ENCODE measurements at places on chromosomes 2 and 18. TPM values are rescaled to one million over a fixed set of nuclear protein-coding genes. Genes with fewer than 3 reads are reported as not detected.

DNA sequence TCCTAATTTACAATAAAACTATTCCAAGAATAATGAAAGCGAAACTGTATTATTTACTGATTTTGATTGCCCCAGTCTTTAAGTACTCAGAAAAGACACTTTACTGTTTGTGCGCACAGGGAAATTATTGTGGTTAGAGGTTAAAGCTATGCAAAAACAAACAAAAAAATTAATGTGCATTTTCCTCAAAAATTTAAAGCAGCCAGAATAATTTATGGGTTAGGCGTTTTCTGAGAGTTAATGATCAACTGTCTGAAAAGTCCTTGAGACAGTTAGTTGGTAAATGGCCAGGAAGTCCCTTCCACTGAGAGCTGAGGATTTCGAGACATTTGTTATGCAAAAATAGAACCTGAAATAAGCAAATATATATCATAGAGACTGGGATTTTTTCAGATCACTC, 143.3 kb downstream of the IRS1 start:
- H3K4me1 ChIP-seq = peaks cover 4% of the 10 kb centered on the region
- H3K27ac ChIP-seq = no peak overlapping the region
- H3K27me3 ChIP-seq = no peaks in the 10 kb centered on the region
- no peak overlapping the region for H3K4me3 ChIP-seq
- no peak for DNase-seq

DNA sequence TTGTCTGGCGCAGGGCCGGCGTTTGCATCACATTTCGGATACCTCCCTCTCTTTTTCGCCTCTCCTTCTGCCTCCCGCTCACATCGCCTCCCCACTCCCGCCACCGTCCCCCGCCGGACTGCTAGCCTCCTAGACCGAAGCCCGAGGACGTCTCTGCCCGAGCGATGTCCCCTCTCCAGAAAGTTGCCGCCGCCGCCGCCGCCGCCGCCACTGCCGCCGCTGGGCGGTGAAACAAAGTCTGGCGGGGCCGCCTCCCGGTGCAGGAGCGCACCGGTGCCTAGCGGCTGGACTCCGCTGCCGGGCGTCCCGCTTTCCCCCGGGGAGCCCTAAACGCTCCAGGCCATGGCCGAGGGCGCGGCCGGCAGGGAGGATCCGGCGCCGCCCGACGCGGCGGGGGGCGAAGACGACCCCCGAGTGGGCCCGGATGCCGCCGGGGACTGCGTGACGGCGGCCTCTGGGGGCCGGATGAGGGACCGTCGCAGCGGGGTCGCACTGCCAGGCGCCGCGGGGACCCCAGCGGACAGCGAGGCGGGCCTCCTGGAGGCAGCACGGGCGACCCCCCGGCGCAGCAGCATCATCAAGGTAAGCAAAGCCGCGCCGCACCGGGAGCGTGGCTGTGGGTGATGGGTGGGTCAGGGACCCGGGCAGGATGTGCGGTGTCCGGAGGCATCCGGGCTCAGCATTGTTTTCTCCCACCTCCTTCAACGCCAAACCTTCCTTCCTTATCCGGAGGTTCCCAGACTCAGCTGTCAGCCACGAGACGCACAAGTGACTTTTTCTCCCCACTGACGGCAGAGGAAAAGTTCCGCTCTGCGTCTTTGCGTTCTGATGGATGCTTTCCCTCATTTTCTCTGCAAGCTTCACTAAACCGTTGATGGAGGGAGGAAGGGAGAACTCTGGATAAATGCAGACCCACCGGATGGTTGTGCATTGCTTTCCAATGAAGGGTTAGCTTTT, 643 bp downstream of the PLCL1 start:
- no peak for DNase-seq
- peaks cover 15% of the 10 kb centered on the region for H3K4me1 ChIP-seq
- no peaks in the 10 kb centered on the region for H3K36me3 ChIP-seq
- H3K27me3 ChIP-seq = peaks cover 30% of the 10 kb centered on the region
- peak overlapping the region; percentile 59 for H3K4me3 ChIP-seq

GRCh38 chr2:162925595-162925994, 87.0 kb upstream of the KCNH7 start:
- no peak for DNase-seq
- H3K27ac ChIP-seq = no peak overlapping the region
- H3K36me3 ChIP-seq = no peaks in the 10 kb centered on the region

DNA sequence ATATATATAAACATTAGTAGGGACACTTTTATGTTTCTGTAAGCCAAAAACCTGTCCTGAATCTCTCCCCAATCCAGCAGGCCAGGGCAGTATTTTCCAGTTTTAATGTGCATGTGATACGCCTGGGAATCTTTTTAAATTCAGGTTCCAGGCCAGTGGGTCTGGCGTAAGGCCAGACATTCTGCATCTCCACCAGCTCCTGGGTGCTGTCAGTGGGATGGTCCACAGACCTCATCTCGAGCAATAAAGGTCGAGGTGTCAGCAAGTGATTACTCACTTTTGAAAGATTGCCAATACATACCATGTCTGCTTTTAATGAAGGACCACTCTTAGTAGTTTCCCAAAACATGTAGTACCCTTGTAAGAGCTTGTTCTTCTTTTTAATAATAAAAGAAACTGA, 189.9 kb upstream of the SH3BP4 start:
- no peak overlapping the region for H3K27ac ChIP-seq
- H3K27me3 ChIP-seq = no peaks in the 10 kb centered on the region
- no peaks in the 10 kb centered on the region for H3K4me1 ChIP-seq
- no peaks in the 10 kb centered on the region for H3K36me3 ChIP-seq

DNA sequence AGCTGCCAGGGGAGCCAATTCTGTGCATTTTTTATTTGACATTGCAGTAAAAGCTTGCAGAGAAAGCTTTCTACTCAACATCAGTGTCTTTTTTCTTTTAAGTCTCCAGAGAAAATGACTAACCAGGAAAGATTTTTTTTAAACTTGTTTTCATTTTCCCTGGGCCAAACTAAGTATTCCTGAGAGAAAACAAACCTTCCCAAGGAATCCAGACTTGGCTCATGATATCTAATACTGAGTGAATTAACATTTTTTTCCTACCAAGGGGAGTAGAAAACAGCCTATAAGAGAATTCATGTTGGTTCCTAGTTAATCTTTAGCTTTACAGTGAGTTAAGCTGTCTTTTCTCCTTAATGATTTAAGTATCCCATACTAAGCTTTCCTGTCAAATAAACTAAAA, 46.7 kb downstream of the DAPL1 start:
- H3K36me3 ChIP-seq = no peaks in the 10 kb centered on the region
- H3K4me3 ChIP-seq = no peak overlapping the region
- peak overlapping the region; percentile 26 for H3K27ac ChIP-seq
- no peaks in the 10 kb centered on the region for H3K4me1 ChIP-seq
- no peak for DNase-seq
- no peaks in the 10 kb centered on the region for H3K27me3 ChIP-seq

- no peaks in the 10 kb centered on the region for H3K36me3 ChIP-seq
- H3K4me1 ChIP-seq = peaks cover 64% of the 10 kb centered on the region
- peak overlapping the region; percentile 28 for H3K27ac ChIP-seq
- DNase-seq = peak; percentile 53
- H3K27me3 ChIP-seq = no peaks in the 10 kb centered on the region
- no peak overlapping the region for H3K4me3 ChIP-seq
Observed at GRCh38 chr2:26043862-26044696, 10.2 kb downstream of the RAB10 start.

DNA sequence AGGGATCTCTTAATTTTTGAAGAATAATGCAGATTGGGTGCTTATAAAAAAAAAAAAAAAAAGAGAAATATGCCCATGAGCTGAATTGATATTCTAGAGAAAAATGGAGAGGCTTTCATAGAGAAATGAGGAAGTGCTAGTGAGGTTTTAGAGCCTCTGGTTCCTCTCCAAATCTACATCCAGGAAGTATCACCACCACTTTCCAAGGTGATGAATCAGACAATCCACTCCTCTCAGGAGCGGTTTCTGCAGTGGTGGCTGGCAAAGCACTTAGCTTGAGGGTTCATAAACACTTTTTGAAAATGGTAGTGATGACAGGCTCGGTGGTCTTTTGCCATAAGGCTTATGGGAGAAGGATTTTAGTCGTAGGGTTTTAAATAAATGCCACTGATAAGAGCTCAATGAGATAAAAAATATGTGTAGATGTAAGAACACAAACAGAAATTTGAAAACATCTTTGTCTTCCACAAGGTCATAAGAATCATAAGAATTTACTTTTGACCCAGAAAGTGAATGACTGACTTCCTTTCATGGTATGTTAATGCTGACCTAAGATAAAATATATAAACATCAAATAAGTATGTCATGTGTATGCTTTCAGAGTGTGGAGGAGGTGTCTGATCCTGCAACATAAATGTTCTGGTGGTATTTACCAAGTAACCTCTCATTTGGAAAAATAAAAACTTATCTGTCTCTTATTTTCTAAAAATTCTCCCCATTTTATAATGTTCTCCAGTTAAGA, 42.1 kb upstream of the DSG1 start:
- peak overlapping the region; percentile 66 for H3K27ac ChIP-seq
- no peak overlapping the region for H3K4me3 ChIP-seq
- no peaks in the 10 kb centered on the region for H3K36me3 ChIP-seq
- DNase-seq = peak; percentile 40

GRCh38 chr2:1969701-1970015, 225.3 kb upstream of the PXDN start:
- H3K27me3 ChIP-seq = no peaks in the 10 kb centered on the region
- no peak for DNase-seq
- H3K4me1 ChIP-seq = no peaks in the 10 kb centered on the region

GRCh38 chr2:129170570-129170969, 808.9 kb upstream of the RAB6C start:
- H3K4me3 ChIP-seq = no peak overlapping the region
- no peak for DNase-seq
- H3K4me1 ChIP-seq = no peaks in the 10 kb centered on the region
- H3K27me3 ChIP-seq = no peaks in the 10 kb centered on the region

DNA sequence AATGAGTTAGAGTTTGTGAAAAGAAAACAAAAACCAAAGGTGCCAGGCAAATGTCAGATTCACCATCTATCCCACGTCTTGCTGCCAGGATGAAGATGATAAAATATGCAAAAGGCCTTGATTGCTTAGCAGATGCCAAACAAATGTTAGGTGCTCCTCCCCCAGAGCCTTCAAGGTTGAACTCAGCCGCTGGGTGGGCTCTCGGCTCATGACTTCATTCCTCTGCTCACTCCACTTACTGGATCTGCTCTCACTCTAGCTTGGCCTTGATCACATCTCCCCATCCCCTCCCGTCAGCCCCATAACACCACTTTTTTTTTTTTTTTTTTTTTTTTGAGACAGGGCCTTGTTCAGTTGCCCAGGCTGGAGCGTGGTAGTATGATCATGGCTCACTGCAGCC, 38.5 kb downstream of the SH2D6 start:
- H3K4me3 ChIP-seq = no peak overlapping the region
- H3K36me3 ChIP-seq = no peaks in the 10 kb centered on the region
- no peaks in the 10 kb centered on the region for H3K27me3 ChIP-seq
- H3K27ac ChIP-seq = no peak overlapping the region
- no peaks in the 10 kb centered on the region for H3K4me1 ChIP-seq

DNA sequence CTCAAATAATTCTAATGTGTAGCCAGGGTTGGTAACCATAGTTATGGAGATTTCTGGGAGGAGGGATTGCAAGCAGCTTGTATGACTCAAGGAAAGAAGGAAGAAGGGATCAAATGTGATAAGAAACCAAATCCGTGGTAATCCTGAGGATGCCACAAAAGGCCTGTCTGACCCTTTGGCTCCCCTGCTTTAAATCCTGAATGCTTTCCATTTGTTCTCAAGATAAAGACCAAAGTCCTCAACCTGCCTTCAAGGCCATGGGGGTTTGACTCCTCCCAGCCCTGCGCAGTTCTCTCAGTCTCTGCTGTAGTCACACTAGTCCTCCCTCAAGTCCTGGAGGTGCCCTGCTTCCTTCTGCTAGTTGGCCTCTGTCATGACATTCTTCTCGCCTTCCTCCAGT, 74.0 kb downstream of the SUMO1 start:
- H3K4me1 ChIP-seq = no peaks in the 10 kb centered on the region
- no peak overlapping the region for H3K4me3 ChIP-seq
- no peak overlapping the region for H3K27ac ChIP-seq

- no peaks in the 10 kb centered on the region for H3K27me3 ChIP-seq
- no peak overlapping the region for H3K4me3 ChIP-seq
- H3K27ac ChIP-seq = no peak overlapping the region
- no peaks in the 10 kb centered on the region for H3K4me1 ChIP-seq
- no peak for DNase-seq
- no peaks in the 10 kb centered on the region for H3K36me3 ChIP-seq
Observed at GRCh38 chr18:27825689-27826088, 351.2 kb downstream of the CDH2 start.

DNA sequence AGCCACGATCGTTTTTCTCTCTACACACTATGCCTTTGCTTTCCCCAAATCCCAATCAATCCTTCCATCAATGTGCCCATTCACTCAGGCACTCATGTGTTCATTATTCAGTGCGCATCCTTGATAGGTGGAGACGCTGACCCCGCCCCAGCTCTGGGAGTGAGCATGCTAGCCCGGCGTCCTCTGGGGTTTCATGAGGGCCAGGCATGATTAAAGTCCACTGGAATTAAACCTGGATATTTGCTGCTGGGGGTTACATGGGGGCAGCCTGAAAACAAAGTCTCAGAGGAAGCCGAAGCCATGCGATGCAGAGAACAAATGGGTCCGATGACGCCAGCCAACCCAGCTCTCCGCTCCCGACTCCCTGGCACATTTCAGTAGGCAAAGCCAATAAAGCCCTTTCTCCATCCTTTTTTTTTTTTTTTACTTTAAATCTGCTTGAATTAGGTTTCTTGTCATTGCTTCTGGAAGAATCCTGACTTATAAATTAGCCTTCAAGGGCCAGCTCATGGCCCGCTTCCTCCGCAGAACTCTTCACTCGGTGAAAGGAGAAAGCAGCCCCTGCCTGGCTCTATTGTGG, 316.4 kb upstream of the ID2 start:
- no peak overlapping the region for H3K27ac ChIP-seq
- H3K4me3 ChIP-seq = no peak overlapping the region
- no peaks in the 10 kb centered on the region for H3K4me1 ChIP-seq
- H3K27me3 ChIP-seq = no peaks in the 10 kb centered on the region
- no peak for DNase-seq

DNA sequence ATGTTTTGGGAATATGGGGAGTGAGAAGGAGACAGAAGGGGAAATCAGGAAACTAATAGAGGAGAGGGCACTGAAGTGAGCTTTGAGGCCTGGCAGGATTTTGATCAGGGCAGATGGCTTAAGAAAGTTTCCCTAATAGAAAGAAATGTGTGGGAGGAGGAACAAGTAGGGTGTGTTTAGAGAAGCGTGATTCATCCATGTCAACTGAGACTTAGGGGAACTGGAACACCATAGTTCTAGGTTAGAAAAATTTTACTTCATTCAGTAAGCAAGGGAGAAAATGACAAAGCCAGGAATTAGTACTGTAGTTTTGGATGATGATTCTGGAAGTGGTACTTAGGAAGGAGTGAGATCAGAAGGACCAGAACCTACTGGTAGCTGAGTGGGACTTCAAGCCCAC, 296.0 kb downstream of the PLCL1 start:
- H3K4me3 ChIP-seq = no peak overlapping the region
- no peak overlapping the region for H3K27ac ChIP-seq
- no peaks in the 10 kb centered on the region for H3K4me1 ChIP-seq
- H3K27me3 ChIP-seq = no peaks in the 10 kb centered on the region
- H3K36me3 ChIP-seq = no peaks in the 10 kb centered on the region

- no peak overlapping the region for H3K4me3 ChIP-seq
- no peaks in the 10 kb centered on the region for H3K4me1 ChIP-seq
- no peak for DNase-seq
- H3K36me3 ChIP-seq = no peaks in the 10 kb centered on the region
- no peak overlapping the region for H3K27ac ChIP-seq
Observed at GRCh38 chr2:21431078-21431477, 307.3 kb downstream of the TDRD15 start.

The STPG4 gene
- total RNA-seq = not detected

The ABHD1 gene
- total RNA-seq = not detected

The ANKRD30B gene
- total RNA-seq = not detected

The FRZB gene
- 11.9 TPM for total RNA-seq

The RNF138 gene
- total RNA-seq = 32.2 TPM

The SERPINB3 gene
- not detected for total RNA-seq

The TSGA10 gene
- 13.7 TPM for total RNA-seq

The CCDC74B gene
- 1.8 TPM for total RNA-seq

The XDH gene
- total RNA-seq = 28.1 TPM
